ENCODE measurements at places on chromosomes 2 and 18.

GRCh38 chr18:27855486-27855885 lies 321.4 kb downstream of the CDH2 start:
- no peak for DNase-seq

- DNase-seq: no peak
These were observed 5.0 kb downstream of the EVX2 start for GRCh38 chr2:176078541-176079284.

DNA sequence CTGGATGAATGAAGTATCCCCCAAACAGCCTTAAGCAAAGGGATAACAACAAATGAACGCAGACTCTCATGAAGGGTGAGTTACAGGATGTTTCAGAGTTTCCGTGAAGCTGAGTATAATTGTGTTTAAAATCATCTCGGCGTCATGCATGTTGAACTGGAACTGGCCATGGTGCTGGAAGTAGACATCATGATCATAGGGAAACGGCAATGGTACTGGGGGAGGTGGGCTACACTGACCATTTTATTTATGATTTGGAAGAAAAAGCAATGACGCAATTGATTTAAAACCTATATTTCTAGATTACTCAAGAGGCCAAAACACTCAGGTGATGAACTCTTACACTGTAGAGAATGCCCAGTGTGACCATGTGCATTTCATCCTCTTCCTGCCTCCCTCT lies 387.9 kb upstream of the MYT1L start:
- DNase-seq: no peak

DNA sequence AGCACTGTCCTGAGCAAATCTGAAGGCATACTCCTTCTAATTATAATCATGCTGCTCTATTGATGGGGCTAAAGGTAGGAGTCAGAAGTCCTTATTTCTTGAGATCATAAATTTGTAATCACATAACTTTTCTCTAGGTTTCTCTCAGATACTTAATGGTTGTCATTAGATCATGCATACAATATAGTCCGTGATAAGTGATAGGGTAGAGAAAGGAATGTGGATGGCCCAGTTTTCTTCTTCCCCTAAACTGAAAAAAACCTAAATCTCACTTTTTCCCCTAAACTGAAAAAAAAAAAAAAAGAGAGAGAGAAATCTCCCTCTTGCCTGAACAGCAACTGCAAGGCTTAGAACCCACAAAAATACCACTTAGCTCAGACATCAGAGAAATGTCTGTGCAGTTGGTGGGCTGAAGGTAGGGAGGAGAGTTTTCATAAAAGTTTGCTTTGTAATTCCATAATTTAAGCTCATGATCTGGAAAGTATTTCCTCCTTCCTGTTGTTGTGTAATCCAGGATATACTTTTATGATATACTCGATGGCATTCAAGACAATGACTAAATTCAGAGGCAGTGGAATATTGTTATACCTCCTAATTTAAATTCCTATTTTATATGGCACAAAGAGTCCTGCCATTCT lies 79.3 kb upstream of the ITPRID2 start:
- no peak for DNase-seq

DNA sequence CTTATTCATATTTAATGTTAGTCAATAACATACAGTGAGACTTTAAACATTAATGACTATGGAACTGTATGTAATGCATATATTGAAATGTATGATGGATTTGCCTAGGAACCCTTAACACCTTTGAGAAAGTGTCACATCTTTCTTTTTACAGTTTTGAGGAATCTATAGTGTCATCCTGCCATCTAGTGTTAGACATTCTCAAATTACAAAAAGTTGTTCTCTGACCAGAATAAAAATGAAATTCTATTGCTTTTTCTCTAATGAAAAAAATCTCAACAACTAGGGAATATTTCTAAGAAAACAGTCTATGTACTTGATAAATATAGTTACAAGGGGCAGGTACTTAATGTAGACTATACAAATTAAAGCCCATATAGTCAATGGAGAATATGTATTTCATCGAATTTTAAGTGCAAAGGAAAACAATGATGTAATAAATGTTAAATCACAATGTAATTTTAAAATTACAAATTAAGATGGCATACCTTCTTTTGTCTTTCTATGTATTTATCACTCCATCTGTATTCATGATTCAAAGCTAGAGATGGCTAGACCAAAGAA lies 5.1 kb upstream of the CALCRL start:
- no peak for DNase-seq

- DNase-seq: no peak
These were observed 237.8 kb upstream of the THSD7B start for GRCh38 chr2:136527560-136527959.

GRCh38 chr2:218370410-218371063 lies 11.5 kb upstream of the SLC11A1 start:
- DNase-seq: no peak

GRCh38 chr2:178924817-178925216 lies 117.6 kb upstream of the TTN start:
- no peak for DNase-seq

DNA sequence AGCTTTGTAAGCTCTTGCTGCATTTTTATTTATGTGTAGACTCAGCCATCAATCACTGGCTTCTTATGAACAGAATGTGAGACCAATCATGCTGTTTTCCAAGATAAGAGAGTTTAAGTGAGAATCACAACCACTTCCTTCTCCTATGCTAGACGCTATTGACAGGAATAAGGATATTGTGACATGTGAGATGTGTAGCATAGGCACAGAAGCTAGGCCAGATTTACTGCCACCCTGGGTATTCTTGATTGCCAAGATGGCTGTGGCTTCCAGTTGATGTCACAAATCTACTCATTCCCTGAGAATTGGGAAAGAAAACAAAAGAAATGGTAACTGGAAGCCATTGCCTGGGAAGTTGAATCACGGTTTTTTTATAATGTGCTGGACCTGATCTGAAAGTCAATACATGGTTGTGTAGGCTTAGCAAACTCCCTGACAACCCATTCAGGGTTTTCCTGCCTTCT lies 49.9 kb downstream of the RAB27B start:
- DNase-seq: no peak

DNA sequence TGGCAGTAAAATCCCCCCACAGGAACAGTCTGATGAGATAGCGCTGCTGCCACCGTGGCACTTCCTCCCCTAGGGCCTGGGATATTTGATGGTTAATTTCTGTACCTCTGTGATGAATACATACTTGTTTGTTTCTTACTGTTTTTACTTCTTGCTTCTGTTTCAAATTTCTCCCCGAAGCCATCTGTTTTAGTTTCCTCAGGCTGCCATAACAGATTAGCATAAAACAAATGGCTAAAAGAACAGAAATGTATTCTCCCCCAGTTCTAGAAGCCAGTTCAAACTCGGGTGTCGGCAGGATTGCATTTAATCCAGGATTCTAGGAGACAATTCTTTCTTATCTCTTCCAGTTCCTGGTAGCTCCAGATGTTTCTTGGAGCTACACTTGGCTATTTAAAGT lies 435.9 kb downstream of the DSEL start:
- DNase-seq: no peak

DNA sequence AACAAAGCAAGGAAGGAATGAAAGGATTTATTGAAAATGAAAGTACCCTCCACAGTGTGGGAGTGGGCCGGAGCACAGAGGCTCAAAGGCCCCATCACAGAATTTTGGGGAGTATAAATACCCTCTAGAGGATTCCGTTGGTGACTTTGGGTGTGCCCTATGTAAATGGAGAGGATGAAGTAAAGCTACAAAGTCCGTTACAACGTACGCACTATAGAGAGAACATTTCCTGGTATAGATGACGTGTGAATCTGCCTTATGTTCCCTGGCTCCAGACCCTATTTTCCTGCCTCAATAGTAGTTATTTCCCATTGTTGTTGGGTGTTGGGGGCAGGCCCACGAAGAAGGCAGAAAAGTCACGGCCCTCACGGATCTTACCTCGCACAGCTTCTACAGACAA lies 65.3 kb downstream of the GALR1 start:
- DNase-seq: no peak

DNA sequence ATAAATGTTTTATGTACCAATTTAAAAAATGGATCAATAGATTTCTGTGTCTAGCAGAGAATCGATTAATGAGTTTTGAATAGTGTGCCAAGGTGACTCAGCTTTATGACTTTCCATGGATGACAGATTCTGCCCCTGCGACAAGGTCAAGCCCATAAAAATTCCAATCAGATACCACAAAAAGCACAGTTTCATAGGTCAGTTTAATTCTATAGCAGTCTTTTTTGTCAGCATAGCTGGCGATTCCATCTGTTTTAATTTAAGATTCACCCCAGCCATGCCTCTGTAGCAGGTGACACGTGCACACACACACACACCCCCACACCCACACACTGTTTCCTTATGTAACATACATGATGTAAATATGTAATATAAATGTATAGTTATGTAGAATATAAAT lies 28.9 kb downstream of the RAB31 start:
- DNase-seq: no peak

DNA sequence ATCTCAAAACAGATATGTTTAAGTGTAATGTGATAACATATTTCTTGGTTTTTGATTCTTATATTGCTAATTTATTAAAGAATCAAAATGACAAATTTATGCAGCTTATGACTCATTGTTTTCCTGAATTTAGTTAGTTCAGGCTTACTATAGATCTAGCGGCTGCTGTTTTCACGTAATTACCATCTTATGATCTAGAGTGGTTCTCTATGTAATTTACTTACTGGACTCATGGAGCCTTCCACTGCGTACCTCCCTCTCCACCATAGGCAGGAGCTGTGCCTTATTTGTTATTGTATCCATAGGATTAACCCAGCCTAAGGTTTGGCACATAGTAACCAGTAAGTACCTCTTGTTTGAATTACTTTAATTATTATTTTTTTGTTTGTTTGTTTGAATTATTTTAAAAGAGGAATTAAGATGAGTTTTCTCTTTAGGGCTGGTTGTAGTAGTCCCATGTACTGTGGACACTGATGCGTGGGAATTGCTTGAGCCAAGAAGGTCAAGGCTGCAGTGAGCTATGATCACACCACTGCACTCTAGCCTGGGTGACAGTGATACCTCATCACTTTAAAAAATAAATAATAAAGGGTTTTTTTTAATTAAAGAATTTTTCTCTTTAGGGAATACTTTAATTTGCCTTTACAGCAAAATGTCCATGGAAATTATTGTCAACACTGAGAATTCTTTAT lies 165.5 kb downstream of the PHLPP1 start:
- no peak for DNase-seq
